ENCODE measurements at places on chromosomes 7 and 10. TPM values are rescaled to one million over a fixed set of nuclear protein-coding genes. Genes with fewer than 3 reads are reported as not detected.

GRCh38 chr7:113307147-113307546 lies 188.8 kb upstream of the SMIM30 start:
- H3K4me3 ChIP-seq = no peak overlapping the region
- no peaks in the 10 kb centered on the region for H3K4me1 ChIP-seq
- no peak overlapping the region for H3K27ac ChIP-seq
- DNase-seq = no peak

DNA sequence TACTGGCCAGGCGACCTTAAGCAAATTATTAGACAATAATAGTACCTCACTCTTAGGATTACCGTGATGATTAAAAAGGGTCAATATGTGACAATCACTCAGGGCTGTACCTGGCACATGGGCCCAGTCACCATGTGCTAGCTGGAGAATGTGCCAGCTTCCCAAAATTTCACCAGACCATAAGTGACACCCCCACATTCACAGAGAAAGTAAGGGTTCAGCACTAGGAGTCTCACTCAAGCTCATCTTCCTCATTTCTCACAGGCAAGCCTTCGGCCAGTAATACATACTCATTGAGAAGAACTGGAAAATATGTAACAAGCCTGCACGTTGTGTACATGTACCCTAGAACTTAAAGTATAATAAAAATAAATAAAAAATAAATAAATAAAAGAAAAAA lies 22.4 kb upstream of the C10orf71 start:
- no peak for DNase-seq
- H3K27ac ChIP-seq = no peak overlapping the region
- H3K36me3 ChIP-seq = no peaks in the 10 kb centered on the region
- H3K4me1 ChIP-seq = peaks cover 20% of the 10 kb centered on the region
- H3K4me3 ChIP-seq = no peak overlapping the region

- H3K4me1 ChIP-seq = peaks cover 8% of the 10 kb centered on the region
- H3K36me3 ChIP-seq = no peaks in the 10 kb centered on the region
These were observed 151.1 kb upstream of the MKI67 start for GRCh38 chr10:128277267-128277840.

- peaks cover 17% of the 10 kb centered on the region for H3K4me1 ChIP-seq
- no peak for DNase-seq
- H3K4me3 ChIP-seq = no peak overlapping the region
- no peak overlapping the region for H3K27ac ChIP-seq
- H3K36me3 ChIP-seq = peaks cover 5% of the 10 kb centered on the region
- H3K27me3 ChIP-seq = no peaks in the 10 kb centered on the region
These were observed 8.9 kb downstream of the GIGYF1 start for GRCh38 chr7:100685049-100685605.

DNA sequence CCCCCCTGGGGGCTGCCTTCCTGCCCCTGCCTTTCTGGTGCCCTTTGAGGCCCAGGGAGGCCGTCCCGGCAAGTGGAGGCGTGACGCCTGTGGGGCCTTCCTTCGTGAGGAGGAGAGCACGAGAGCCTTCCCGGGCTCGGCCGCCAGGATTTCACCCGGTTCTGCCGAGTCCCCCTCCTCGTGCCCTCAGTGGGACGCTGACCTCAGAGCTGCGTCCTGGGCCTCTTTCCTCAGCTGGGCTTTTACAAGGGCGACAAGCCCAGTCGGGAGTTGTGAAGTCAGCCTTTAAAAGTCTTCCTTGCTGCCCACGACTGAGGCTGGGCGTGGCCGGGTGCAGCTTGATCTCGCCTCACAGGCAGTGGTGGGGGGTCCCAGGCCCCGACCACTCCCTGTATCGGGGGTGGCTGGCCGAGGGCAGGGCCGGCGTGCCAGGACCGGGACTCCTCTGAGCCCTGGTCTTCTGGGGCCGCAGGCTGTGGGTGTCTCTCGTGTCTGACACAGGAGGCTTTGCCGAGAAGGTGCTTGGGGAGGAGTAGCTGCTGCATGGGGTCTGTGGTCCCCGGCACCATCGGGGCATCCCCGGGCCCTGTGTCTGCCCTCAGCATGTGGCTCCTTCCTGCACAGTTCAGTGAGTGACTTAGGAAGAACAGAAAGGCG lies 41.8 kb downstream of the FAM20C start:
- DNase-seq = no peak
- no peaks in the 10 kb centered on the region for H3K36me3 ChIP-seq
- H3K4me1 ChIP-seq = no peaks in the 10 kb centered on the region
- no peak overlapping the region for H3K27ac ChIP-seq

DNA sequence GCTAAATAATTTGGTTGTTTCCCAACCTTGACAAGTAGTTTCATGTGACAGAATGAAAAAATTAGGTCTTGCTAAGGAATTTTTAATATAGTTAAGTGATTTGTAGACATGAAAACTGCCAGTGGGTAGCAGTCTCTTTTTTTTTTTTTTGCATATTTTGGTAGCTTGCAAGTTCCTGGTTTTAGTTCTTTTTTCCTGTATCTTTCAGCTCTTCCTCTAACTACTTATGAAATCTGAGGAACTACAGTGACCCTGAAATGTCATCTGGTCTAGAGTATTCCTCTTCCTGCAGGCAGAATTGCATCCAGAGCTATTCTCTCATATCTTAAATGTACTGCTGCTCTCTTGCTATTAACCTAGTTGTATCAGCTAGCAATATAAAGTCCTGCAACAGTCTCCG lies 160.4 kb downstream of the HDAC9 start:
- no peak overlapping the region for H3K4me3 ChIP-seq
- DNase-seq = no peak
- no peaks in the 10 kb centered on the region for H3K4me1 ChIP-seq
- H3K27me3 ChIP-seq = no peaks in the 10 kb centered on the region
- no peak overlapping the region for H3K27ac ChIP-seq

DNA sequence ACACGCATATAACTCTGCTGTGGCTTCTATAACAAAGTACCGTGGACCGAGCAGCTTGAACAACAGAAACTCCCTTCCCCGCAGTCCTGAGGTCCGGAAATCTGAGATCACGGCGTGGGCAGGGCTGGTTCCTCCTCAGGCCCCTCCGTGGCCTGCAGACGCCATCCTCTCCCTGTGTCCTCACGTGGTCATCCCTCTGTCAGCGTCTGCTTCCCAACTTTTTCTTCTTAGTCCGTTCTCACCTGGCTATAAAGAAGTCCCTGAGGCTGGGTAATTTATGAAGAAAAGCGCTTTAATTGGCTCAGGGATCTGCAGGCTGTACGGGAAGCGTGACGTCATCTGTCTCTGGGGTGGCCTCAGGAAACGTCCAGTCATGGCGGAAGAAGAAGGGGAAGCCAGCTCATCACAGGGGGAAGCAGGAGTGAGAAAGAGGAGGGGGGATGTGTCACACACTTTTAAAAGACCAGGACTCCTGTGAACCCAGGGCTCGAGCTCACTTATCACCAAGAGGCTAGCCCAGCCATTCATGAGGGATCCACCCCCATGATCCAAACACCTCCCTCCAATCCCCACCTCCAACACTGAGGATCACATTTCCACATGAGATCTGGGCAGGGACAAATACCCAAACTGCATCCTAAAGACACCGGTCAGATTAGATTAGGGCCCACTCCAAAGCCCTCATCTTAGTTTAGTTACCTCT lies 91.2 kb upstream of the INSIG1 start:
- no peaks in the 10 kb centered on the region for H3K27me3 ChIP-seq
- peak overlapping the region; percentile 98 for H3K27ac ChIP-seq
- H3K4me3 ChIP-seq = peak overlapping the region; percentile 88
- peak; percentile 79 for DNase-seq

GRCh38 chr7:107068156-107068555 lies 23.7 kb downstream of the PRKAR2B start:
- no peak for DNase-seq
- no peaks in the 10 kb centered on the region for H3K4me1 ChIP-seq
- no peak overlapping the region for H3K4me3 ChIP-seq

DNA sequence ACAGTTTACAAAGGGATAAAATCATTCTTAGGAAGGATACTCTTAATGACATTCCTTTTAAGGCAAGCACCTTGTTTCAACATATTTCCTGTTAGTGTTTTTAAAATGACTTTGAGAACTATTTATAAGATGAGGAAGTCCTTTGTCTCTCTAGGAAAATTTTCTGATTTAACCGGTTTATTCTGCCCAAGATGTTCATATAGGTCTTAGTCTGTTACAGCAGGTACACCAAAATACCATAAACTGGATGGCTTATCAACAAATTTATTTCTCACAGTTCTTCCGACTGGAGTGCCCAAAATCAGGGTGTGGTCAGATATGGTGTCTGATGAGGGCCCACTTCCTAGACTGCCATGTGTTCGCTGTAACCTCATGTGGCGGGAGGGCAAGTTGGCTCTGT lies 77.9 kb downstream of the GSAP start:
- H3K27ac ChIP-seq = no peak overlapping the region
- peaks cover 4% of the 10 kb centered on the region for H3K4me1 ChIP-seq
- no peak overlapping the region for H3K4me3 ChIP-seq
- H3K27me3 ChIP-seq = no peaks in the 10 kb centered on the region

DNA sequence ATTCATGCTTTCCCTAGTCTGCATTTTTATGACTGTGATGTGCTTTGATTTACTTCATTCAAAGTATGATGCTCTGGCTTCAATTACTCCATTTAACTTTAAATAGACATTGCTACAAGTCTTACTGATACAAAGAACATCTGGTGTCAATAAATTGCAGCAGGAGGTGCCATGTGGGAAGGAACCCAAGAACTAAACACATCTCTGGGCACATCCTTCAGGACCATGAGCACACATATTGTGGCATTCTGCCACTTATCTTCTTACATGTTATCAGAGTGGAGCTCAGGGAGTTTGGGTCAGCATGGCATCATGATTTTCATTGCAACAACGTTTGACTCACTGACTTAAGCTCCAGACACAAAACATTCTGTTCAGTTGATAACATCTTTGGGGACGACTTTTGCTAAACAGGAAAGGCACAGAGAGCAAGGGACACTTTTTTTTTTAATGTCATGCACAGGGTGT lies 227.0 kb downstream of the DKK1 start:
- H3K36me3 ChIP-seq = no peaks in the 10 kb centered on the region
- no peak overlapping the region for H3K4me3 ChIP-seq
- DNase-seq = no peak
- H3K27me3 ChIP-seq = no peaks in the 10 kb centered on the region

GRCh38 chr10:77492368-77492994 lies 145.1 kb downstream of the KCNMA1 start:
- no peak for DNase-seq
- no peaks in the 10 kb centered on the region for H3K4me1 ChIP-seq
- no peaks in the 10 kb centered on the region for H3K27me3 ChIP-seq
- H3K4me3 ChIP-seq = no peak overlapping the region

DNA sequence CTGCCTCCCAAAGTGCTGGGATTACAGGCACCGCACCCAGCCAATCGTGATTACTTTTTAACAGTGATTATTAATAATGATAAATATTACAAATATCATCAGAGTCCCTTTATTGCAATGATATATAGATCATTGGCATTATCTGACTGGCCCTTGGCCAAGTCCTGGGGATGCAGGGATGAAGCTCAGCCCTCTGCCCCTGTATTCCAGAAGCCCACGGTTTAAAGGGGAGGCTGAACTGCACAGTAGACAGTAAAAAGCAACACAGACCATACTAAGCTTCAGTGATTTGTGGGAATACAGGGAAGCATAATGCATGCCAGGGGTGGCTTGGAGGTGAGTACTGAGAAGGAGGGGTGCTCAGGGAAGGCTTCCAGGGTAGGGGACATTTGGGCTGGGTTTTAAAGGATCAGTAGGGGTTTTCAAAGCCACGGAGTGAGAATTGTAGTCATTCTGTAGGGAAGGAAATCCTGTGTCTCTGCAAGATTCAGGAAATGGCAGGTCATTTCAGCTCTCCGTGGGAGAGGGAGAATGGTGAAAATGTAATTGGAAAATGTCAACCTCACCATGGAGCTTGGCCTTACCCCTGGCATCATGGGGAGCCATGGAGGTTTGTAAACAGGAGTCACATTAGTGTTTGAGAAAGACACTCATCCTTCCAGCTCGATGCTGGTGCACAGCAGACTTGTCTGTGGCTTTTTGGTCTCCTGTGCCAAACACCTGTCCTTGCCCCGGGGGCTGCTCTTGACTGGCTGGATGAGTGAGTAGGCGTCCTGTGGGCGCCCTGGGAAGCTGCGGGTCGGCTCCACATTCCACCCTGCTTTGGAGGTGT lies 8.8 kb downstream of the ADAMTS14 start:
- H3K4me3 ChIP-seq = no peak overlapping the region

DNA sequence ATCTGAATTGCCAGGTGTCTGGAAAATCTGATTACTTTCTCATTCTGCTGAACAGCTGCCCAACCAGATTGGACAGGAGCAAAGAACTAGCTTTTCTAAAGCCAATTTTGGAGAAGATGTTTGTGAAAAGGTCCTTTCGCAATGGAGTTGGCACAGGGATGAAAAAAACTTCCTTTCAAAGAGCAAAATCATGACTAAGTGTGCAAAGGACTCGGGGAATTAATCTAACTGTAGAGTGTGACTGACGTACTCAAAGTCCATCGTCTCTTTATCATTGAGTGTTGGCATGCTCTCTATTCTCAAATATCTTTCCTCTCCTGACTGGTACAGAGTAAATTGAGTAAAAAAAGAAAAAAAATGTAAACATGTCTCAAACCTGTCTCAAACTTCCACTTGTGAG lies 3.3 kb downstream of the NPS start:
- no peaks in the 10 kb centered on the region for H3K27me3 ChIP-seq
- H3K4me3 ChIP-seq = no peak overlapping the region
- peaks cover 2% of the 10 kb centered on the region for H3K36me3 ChIP-seq
- no peak overlapping the region for H3K27ac ChIP-seq
- H3K4me1 ChIP-seq = no peaks in the 10 kb centered on the region

GRCh38 chr10:72098301-72098835 lies 10.0 kb upstream of the SPOCK2 start:
- DNase-seq = no peak
- H3K36me3 ChIP-seq = peaks cover 15% of the 10 kb centered on the region
- H3K4me1 ChIP-seq = peaks cover 78% of the 10 kb centered on the region
- H3K27ac ChIP-seq = no peak overlapping the region
- H3K27me3 ChIP-seq = no peaks in the 10 kb centered on the region

DNA sequence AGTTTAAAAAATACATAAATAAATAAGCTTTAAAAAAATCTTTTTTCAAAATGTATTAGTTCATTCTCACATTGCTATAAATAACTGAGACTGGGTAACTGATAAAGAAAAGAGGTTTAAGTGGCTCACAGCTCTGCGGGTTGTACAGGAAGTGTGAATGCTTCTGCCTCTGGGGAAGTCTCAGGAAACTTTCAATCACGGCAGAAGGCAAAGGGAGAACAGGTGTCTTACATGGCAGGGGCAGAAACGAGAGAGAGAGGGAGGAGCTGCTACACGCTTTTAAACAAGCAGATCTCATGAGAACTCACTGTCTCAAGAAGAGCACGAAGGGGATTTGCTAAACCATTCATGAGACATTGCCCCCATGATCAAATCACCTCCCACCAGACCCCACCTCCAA lies 114.6 kb downstream of the DNAJC1 start:
- peaks cover 18% of the 10 kb centered on the region for H3K36me3 ChIP-seq
- no peak for DNase-seq
- H3K4me3 ChIP-seq = peak overlapping the region; percentile 9
- H3K4me1 ChIP-seq = peaks cover 21% of the 10 kb centered on the region
- H3K27ac ChIP-seq = no peak overlapping the region
- no peaks in the 10 kb centered on the region for H3K27me3 ChIP-seq

Gene RAMP3
- total RNA-seq = not detected

Gene FAM107B
- total RNA-seq = 163 TPM

Gene GIMAP8
- 10.2 TPM for total RNA-seq

Gene CAV2
- not detected for total RNA-seq

Gene MBL2
- not detected for total RNA-seq

Gene RTKN2
- total RNA-seq = 18.7 TPM

Gene SYT15B
- not detected for total RNA-seq

Gene ITGB8
- total RNA-seq = 0.02 TPM

Data from activated T-cell treated with anti-CD3 and anti-CD28 coated beads, Interleukin-2, amount 50 U/mL, for 72 hours (primary cell).